ENCODE measurements at places on chromosomes 5 and 9. TPM values are rescaled to one million over a fixed set of nuclear protein-coding genes. Genes with fewer than 3 reads are reported as not detected.

DNA sequence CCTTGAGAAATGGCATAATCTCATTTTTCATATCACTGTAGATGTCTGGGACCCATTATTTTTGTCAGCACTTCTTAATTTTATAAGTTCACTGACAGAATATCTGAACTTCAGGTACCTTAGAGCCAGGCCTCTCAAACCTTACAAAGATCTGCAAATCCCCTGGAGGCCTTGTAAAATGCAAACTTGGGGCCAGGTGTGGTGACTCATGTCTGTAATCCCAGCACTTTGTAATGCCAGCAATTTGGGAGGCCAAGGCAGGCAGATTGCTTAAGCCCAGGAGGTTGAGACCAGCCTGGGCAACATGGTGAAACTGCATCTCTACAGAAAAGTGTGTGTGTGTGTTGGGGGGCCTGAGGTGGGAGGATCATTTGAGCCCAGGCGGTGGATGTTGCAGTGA, 30.8 kb downstream of the RASGRF2 start:
- no peak for DNase-seq

The FAM78A gene
- 60.5 TPM for total RNA-seq

The CCDC192 gene
- total RNA-seq, result not detected

The AK1 gene
- 626 TPM for total RNA-seq

The PIP5K1B gene
- 47.0 TPM for total RNA-seq
